ENCODE measurements at places on chromosomes 4 and X. TPM values are rescaled to one million over a fixed set of nuclear protein-coding genes. Genes with fewer than 3 reads are reported as not detected.

PF4V1 gene
- polyA plus RNA-seq: not detected

CENPE gene
- polyA plus RNA-seq: 0.66 TPM

DIPK2B gene
- 12.8 TPM for polyA plus RNA-seq

CPE gene
- 86.4 TPM for polyA plus RNA-seq

NOX1 gene
- polyA plus RNA-seq: 0.61 TPM

FAM149A gene
- 16.1 TPM for polyA plus RNA-seq

Data from urinary bladder (tissue), 4 donors.